ENCODE measurements at places on chromosomes 7 and 10. TPM values are rescaled to one million over a fixed set of nuclear protein-coding genes. Genes with fewer than 3 reads are reported as not detected.

The TSPAN12 gene
- 3.1 TPM for total RNA-seq

DNA sequence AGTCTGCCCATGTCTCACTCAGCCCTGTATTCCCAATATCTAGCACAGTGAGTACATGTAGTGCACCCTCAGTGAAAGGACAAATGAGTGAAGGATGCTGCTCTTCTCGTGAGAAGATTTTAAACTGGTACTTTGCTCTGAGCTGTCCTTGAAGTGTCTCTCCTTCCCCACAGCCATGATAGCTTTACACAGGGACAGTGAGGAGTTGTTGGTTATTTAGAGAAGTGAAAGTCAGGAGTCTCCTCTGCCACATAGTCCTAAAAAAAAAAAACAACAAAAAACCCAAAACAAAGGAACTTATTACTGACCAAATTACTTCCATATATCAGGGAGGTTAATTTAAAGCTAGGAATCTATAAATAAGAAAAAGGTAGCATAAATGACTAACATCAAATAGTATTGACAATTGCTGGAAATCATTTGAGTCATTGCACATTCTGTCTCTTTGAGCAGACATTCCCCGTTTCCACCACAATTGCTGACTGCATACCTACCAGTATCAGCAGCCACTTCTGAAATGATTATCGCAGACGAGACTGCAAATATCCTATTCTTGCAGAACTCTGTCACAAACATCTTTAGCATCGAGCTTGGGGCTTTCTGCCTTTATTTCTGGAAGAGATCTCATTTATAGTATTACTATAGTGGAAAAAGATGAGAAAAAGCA lies 202.1 kb downstream of the PTEN start:
- H3K4me1 ChIP-seq = peaks cover 6% of the 10 kb centered on the region
- H3K27me3 ChIP-seq = no peaks in the 10 kb centered on the region
- H3K36me3 ChIP-seq = no peaks in the 10 kb centered on the region
- no peak for DNase-seq
- H3K27ac ChIP-seq = peak overlapping the region; percentile 9
- no peak overlapping the region for H3K4me3 ChIP-seq

DNA sequence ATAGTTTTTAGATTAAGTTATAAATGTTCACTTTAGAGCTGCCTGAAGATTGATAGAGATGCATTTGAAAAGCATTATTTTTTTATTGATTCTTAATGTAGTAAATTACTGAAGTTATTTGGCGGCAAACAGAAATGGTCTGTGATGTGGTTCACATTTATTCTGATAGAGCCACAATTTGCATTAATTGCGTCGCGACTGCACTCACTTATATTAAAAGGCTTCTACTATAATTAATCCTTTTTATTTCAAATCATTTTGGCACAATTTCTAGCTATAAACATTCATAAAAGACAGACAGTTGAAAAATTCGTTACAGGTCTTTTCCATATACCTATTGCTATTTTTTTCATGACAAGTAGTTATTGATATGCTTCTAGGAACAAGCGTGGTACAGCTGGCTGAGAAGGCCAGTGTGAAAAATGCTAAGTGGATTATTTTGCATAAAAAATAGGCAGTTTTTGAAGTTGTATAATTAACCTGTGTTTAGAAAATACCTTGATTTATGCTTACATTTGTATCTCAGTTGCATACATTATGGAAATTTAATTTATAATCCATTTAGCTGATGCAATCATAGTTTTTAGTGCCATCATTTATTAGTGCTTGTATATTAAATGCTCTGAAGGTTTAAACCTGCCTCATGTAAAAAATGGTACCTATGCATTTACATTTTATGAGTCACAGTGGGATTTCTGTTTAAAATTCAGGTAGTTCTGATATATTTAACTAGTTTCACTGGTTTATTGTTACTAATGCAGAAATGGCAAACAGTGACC lies 92.1 kb upstream of the DNAJB6 start:
- no peaks in the 10 kb centered on the region for H3K36me3 ChIP-seq
- no peak for DNase-seq
- no peak overlapping the region for H3K27ac ChIP-seq

The NUDT13 gene
- total RNA-seq = not detected

The SOSTDC1 gene
- not detected for total RNA-seq

DNA sequence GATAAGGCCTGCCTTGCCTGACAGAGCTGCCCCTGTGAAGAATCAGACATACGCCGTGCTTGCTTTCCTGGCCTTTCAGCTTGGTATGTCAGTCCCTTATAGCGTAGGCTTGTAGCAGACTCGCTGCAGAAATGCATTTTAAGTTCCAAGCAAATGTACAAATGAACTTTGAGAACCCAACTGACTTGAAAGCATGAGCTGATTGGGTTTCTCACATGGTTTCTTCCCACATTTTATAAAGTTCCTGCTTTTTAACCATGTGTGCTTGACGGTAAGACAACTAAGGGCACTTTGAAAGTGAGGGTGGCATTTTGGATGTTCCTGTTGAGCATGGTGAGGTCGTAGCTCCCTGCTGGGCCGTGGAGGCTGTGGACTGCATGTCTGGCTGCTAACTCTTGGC lies 62.6 kb downstream of the CCNY start:
- no peak for DNase-seq
- no peak overlapping the region for H3K27ac ChIP-seq
- H3K4me3 ChIP-seq = no peak overlapping the region
- no peaks in the 10 kb centered on the region for H3K36me3 ChIP-seq

DNA sequence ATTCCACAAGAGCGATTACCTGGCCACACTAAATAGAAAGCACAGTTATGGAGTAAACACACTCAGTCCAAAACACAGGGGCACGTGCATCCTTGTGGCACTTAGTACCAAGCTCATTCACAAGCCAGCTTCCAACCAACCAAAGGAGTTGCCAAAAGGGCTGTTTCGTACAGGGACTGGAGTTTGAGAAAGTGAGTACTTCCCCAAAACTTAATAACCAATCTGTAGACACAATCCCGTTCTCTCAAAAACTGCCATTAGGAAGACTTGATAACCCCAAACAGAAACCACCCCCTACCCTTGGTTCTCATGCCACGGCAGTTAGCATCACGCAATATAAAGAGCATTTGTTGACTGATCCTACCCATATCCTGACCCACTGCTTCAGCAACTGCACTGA lies 166.2 kb upstream of the ASAH2 start:
- H3K27me3 ChIP-seq = no peaks in the 10 kb centered on the region
- H3K4me1 ChIP-seq = no peaks in the 10 kb centered on the region
- no peak for DNase-seq
- H3K36me3 ChIP-seq = no peaks in the 10 kb centered on the region

- no peaks in the 10 kb centered on the region for H3K36me3 ChIP-seq
- no peak for DNase-seq
- H3K4me3 ChIP-seq = no peak overlapping the region
- H3K4me1 ChIP-seq = no peaks in the 10 kb centered on the region
- H3K27me3 ChIP-seq = no peaks in the 10 kb centered on the region
These were observed 7.1 kb upstream of the SEMA3E start for GRCh38 chr7:83655951-83656556.

DNA sequence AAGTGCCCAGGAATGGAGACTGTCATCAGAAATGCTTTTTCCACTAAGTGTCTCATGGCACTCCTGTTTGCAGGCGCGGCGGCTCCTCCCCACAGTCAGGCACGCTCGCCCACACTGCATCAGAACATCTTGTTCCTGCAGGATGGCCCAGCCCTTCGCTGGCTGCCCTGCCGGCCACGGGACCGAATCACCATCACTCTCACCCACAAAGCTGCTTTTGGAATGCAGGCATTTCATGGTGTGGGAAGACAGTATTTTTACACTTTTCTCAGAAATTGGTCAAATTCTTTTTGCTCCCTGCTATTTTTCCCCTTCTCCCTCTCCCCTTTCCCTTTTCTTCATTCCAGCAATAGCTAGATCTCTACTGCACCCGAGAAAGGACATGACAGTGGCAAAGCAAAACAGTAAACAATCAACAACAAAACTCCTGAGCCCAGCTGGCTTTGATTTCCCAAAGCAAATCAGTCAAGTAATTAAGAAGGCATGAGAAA lies 176.1 kb upstream of the TNS3 start:
- no peak overlapping the region for H3K4me3 ChIP-seq
- no peaks in the 10 kb centered on the region for H3K4me1 ChIP-seq
- H3K36me3 ChIP-seq = no peaks in the 10 kb centered on the region
- H3K27me3 ChIP-seq = no peaks in the 10 kb centered on the region
- peak overlapping the region; percentile 85 for H3K27ac ChIP-seq

DNA sequence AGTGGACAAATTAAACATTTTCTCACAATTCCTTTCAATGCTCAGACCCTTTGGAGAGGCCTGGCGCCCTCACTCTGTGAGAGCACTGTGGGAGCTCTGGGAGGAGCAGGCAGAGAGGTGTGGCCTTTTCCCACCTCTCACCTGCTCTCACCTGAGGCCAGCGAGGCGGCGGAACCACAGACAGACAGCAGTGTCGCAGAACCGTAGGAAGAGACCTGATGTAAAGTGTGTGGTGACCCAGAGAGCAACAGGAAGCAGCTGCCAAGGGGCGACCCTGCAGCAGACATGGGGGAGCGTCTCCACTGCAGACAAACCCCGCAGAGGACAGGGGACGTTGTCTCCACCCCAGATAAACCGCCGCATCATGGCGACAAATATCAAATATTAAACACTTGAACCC lies 15.6 kb upstream of the PARP12 start:
- H3K27ac ChIP-seq = no peak overlapping the region
- no peak overlapping the region for H3K4me3 ChIP-seq
- no peaks in the 10 kb centered on the region for H3K36me3 ChIP-seq
- no peaks in the 10 kb centered on the region for H3K27me3 ChIP-seq
- no peaks in the 10 kb centered on the region for H3K4me1 ChIP-seq

GRCh38 chr7:44043902-44044301 lies 600 bp upstream of the DBNL start:
- H3K4me1 ChIP-seq = peaks cover 9% of the 10 kb centered on the region
- H3K36me3 ChIP-seq = no peaks in the 10 kb centered on the region
- peak overlapping the region; percentile 90 for H3K4me3 ChIP-seq

DNA sequence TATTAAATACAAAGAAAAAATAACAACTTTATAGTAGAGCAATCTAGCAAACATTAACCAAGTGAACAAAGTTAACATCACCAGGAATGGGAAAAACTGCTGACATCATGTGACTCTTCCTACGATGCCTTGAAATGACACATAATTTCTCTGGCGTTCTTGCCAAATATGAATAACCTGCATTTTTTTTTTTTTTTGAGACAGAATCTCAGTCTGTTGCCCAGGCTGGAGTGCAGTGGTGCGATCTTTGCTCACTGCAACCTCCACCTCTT lies 126.5 kb upstream of the VKORC1L1 start:
- no peak overlapping the region for H3K4me3 ChIP-seq
- H3K27me3 ChIP-seq = no peaks in the 10 kb centered on the region
- H3K27ac ChIP-seq = peak overlapping the region; percentile 88
- no peaks in the 10 kb centered on the region for H3K4me1 ChIP-seq
- no peaks in the 10 kb centered on the region for H3K36me3 ChIP-seq

GRCh38 chr10:47259466-47259865 lies 40.5 kb upstream of the GDF10 start:
- H3K4me1 ChIP-seq = no peaks in the 10 kb centered on the region
- no peaks in the 10 kb centered on the region for H3K36me3 ChIP-seq
- H3K4me3 ChIP-seq = no peak overlapping the region
- no peaks in the 10 kb centered on the region for H3K27me3 ChIP-seq
- no peak for DNase-seq

- no peak overlapping the region for H3K27ac ChIP-seq
- H3K4me1 ChIP-seq = no peaks in the 10 kb centered on the region
- no peaks in the 10 kb centered on the region for H3K36me3 ChIP-seq
- DNase-seq = no peak
These were observed 15.2 kb upstream of the CELF2 start for GRCh38 chr10:11002485-11002884.

Data from uterus (tissue), 4 donors.